Renal cortical epithelial cell (primary cell): ENCODE measurements at places on chromosomes 2 and 18. TPM values are rescaled to one million over a fixed set of nuclear protein-coding genes. Genes with fewer than 3 reads are reported as not detected.

Gene IL1A
- total RNA-seq = 0.15 and 6.3 TPM in 2 replicates

Gene CENPA
- 0.50 and 5.6 TPM in 2 replicates for total RNA-seq

Gene ACMSD
- 3.3 and 21.7 TPM in 2 replicates for total RNA-seq

Gene PXDN
- total RNA-seq = 243 and 291 TPM in 2 replicates

Gene PHOSPHO2
- total RNA-seq = 4.2 and 7.7 TPM in 2 replicates

Gene SULT1C2
- 4.7 and 13.1 TPM in 2 replicates for total RNA-seq

Gene RTP5
- not detected in 2 replicates for total RNA-seq

Gene MSH6
- 52.6 and 59.5 TPM in 2 replicates for total RNA-seq

Gene ARHGAP15
- total RNA-seq = not detected in 2 replicates

Gene ANKRD30BL
- not detected in 2 replicates for total RNA-seq

Gene RAD51AP2
- under 0.01 TPM in 1 of 2 replicates, not detected in the other for total RNA-seq

Gene SKOR2
- not detected in 2 replicates for total RNA-seq

Gene OTOS
- not detected in 2 replicates for total RNA-seq

Gene SERPINB3
- total RNA-seq = 0.40 and 1.9 TPM in 2 replicates

Gene C2orf81
- total RNA-seq = 1.4 and 3.9 TPM in 2 replicates

Gene UGT1A10
- total RNA-seq = not detected in 2 replicates

Gene DCDC2C
- total RNA-seq = not detected in 2 replicates

Gene IL36RN
- total RNA-seq = 0.69 TPM in 1 of 2 replicates, not detected in the other

Gene MYO1B
- total RNA-seq = 157 and 165 TPM in 2 replicates

Gene GPR75
- total RNA-seq = 0.69 and 2.8 TPM in 2 replicates

Gene CFAP65
- total RNA-seq = 0.65 TPM in 1 of 2 replicates, not detected in the other

Gene PROKR1
- not detected in 2 replicates for total RNA-seq

Gene PLEK
- total RNA-seq = 0.65 TPM in 1 of 2 replicates, not detected in the other

Gene EML4
- 36.5 and 45.6 TPM in 2 replicates for total RNA-seq

Gene SP5
- total RNA-seq = 0.10 and 0.69 TPM in 2 replicates

Gene PSD4
- total RNA-seq = 13.5 and 28.7 TPM in 2 replicates

Gene MTCL1
- 35.6 and 107 TPM in 2 replicates for total RNA-seq

Gene PRADC1
- total RNA-seq = 5.8 and 13.7 TPM in 2 replicates

Gene SIX2
- 0.05 and 0.35 TPM in 2 replicates for total RNA-seq

Gene MTERF4
- total RNA-seq = 30.0 and 44.8 TPM in 2 replicates

Gene POTEE
- not detected in 2 replicates for total RNA-seq

Gene XDH
- 2.0 and 25.9 TPM in 2 replicates for total RNA-seq

Gene CCBE1
- 8.7 and 9.6 TPM in 2 replicates for total RNA-seq

Gene CYTIP
- 0.94 TPM in 1 of 2 replicates, not detected in the other for total RNA-seq

Gene ITPRIPL1
- 0.89 and 4.2 TPM in 2 replicates for total RNA-seq

Gene UBXN4
- total RNA-seq = 63.0 and 133 TPM in 2 replicates

Gene RBKS
- total RNA-seq = 10.0 and 12.5 TPM in 2 replicates

Gene IL36B
- total RNA-seq = not detected in 2 replicates

Gene RGPD3
- 0.55 and 1.0 TPM in 2 replicates for total RNA-seq

Gene DSG1
- not detected in 2 replicates for total RNA-seq

Gene EPHA4
- total RNA-seq = 7.1 and 15.8 TPM in 2 replicates

Gene SH2D6
- total RNA-seq = 0.40 TPM in 1 of 2 replicates, not detected in the other

Gene HJURP
- 1.1 and 13.0 TPM in 2 replicates for total RNA-seq

Gene CYP1B1
- total RNA-seq = 18.9 and 422 TPM in 2 replicates

Gene LYPD6
- total RNA-seq = 1.6 and 5.6 TPM in 2 replicates

Gene DOK6
- total RNA-seq = 0.17 and 2.3 TPM in 2 replicates

Gene FBXO41
- total RNA-seq = 3.6 and 6.3 TPM in 2 replicates

Gene REG1B
- not detected in 2 replicates for total RNA-seq

Gene AAK1
- 12.9 and 70.6 TPM in 2 replicates for total RNA-seq

Gene AQP12B
- total RNA-seq = not detected in 2 replicates

Gene TCF23
- not detected in 2 replicates for total RNA-seq
